NCI-H146 (cell line): ENCODE measurements at places on chromosomes 3 and 15.

DNA sequence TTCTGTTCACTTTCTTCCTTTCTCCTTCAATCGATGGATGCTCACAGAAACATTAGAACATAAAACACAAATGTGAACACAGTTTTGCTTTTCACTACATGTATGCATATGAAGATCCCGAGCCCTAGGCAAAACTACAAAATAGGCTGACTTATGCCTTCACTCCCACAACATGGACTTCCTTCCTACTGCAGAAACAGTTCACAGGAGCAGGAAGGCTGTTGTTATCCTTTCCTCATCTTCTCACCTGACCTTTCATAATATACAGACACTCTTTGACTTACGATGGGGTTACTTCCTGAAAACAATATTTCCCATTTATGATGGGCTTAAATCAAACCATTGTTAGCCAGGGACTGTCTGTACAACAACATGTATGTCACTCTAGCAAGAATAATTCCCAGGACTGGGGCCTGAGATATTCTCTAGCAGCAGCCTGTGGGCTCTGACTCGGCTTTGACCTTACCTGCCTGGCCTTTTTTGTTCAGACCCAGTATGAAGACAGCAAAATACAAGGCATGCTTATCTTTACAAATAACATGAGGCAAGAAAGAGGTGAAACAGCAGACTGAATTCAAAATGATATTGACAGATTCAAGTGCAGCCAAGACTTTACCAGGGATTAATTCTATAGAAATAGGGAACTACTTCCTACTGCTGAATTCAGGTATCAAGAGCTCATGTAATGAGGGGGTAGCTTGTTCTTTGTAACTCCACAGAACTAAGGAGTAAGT, 51.8 kb upstream of the PLXND1 start:
- DNase-seq = no peak

DNA sequence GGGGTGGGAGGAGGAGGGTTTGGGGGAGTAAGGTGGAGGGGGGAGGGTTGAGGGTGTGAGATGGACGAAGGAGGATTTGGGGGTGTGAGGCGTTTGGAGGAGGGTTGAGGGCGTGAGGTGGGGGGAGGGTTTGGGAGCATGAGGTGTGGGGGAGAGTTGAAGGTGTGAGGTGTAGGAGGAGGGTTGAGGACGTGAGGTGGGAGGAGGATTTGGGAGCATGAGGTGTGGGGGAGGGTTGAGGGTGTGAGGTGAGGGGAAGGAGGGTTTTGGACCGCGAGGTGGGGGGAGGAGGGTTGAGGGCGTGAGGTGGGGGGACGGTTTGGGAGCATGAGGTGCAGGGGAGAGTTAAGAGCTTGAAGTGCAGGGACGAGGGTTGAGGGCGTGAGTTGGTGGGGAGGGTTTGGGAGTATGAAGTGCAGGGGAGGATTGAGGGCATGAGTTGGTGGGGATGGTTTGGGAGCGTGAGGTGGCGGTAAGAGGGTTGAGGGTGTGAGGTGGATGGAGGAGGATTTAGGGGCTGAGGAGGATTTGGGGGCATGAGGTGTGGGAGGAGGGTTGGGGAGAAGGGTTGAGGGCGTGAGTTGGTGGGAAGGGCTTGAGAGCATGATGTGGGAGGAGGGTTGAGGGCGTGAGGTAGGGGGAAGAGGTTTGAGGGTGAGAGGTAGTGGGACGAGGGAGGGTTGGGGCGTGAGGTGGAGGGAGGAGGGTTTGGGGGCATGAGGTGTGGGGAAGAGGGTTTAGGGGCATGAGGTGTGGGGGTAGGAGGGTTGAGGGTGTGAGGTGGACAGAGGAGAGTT, 1.2 kb downstream of the MLF1 start:
- no peak for DNase-seq

GRCh38 chr3:35067750-35068149, 571.6 kb upstream of the ARPP21 start:
- DNase-seq = no peak

GRCh38 chr3:128946411-128946810, 47.5 kb downstream of the CFAP92 start:
- no peak for DNase-seq

GRCh38 chr15:77821188-77821958, 188.7 kb upstream of the LINGO1 start:
- DNase-seq = peak; percentile 62

- peak; percentile 25 for DNase-seq
Observed at GRCh38 chr15:40959331-40960141, 6.3 kb downstream of the CHAC1 start.

GRCh38 chr3:124229420-124229819, 237.5 kb upstream of the ROPN1 start:
- DNase-seq = no peak

DNA sequence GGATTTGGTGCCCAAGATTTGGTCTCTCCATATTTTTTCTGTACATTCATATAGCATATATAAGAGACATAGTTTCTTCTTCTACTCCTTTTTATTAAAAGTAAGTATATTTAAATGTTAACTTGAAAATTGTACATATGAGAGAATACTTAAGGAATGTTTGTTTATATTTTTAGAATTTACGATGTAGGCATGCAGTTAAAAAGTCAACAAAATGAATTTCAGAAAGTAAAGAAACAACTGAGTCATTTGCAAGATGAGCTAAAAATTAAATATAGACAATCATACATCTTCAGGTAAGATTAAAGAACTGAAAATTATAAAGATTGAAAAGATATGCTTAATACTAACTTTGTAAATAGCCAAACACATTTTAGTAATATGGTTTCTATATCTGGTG, 94.2 kb downstream of the LEKR1 start:
- DNase-seq = no peak

DNA sequence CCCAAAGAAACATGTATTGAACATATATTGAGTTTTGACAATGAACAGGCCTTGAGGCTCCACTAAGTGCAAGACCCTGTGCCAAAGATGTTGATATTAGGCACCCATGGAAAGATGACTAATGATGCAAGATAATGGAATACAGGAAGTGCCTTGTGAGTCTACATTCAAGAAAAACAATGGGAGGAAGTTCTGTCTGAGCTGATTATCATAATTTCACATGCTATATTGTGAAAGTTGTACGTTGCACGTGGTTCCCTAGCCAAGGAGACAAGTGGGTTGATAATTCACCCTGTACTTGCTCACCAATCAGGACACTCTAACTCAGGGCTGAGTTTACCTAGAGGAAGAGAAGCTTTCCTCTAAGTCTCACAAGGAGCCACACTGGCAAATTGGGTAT, 186.9 kb upstream of the STAC start:
- no peak for DNase-seq

DNA sequence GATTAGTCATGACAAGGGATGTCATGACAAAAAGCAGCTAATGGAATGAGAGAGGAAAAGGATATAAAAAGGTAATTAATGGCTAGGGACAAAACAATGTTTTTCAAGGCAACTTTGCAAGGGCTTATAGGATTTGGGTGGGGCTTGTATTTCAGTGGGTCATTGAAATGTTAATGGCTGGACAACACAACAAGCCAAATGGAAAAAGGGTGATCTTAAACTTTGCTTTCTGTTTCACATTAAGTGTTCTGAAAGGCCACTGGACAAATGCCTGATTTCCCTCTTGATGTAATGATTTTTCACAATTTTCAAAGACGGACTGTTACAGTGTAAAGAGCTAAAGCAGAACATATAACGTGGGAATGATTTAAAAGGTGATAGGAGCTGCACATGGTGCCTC, 345.0 kb downstream of the TUSC7 start:
- no peak for DNase-seq

- DNase-seq = no peak
Observed at GRCh38 chr3:4533489-4534443, 40.6 kb downstream of the ITPR1 start.

GRCh38 chr3:191263365-191263764, 64.3 kb downstream of the OSTN start:
- DNase-seq = no peak

DNA sequence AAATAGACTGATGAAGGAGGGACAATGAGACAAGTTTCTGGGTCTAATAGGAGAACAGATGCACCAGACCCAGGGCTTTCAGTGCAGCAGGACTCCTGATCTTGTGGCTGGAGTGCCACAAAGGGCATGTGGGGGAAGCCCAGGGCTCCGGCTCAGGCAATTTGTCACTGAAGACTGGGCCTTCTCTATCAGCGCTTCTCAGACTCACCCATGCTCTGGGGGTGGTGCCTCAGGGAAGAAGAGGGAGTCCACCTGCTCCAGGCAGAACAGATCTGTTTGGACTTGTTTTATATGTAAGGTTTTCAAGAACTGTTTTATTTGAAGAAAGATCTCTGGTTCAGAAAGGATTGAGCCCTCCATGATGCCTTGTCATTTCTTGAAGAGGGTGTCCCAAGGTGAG, 112.4 kb upstream of the TLE3 start:
- DNase-seq = no peak

- DNase-seq = no peak
Observed at GRCh38 chr15:65979316-65979715, 110.0 kb downstream of the RAB11A start.

DNA sequence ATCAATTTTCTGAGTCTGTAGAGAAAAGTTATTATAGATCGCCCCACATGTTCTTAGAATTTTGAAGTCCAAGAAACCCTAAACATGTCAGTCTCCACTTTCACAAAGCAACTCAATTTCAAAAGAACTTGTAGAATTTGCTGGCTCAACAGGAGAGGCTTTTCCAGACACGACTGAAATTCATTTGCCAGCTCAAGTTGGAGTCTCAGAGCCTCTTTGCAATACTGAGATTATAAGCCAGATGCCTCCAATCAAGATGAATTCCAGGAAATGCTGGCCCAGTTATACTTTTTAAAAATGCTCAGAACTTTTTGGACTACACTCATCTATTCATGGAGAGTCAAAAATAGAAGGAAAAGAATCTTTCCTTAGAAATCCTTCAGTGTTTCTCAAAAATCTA, 56.9 kb upstream of the NLGN1 start:
- no peak for DNase-seq

DNA sequence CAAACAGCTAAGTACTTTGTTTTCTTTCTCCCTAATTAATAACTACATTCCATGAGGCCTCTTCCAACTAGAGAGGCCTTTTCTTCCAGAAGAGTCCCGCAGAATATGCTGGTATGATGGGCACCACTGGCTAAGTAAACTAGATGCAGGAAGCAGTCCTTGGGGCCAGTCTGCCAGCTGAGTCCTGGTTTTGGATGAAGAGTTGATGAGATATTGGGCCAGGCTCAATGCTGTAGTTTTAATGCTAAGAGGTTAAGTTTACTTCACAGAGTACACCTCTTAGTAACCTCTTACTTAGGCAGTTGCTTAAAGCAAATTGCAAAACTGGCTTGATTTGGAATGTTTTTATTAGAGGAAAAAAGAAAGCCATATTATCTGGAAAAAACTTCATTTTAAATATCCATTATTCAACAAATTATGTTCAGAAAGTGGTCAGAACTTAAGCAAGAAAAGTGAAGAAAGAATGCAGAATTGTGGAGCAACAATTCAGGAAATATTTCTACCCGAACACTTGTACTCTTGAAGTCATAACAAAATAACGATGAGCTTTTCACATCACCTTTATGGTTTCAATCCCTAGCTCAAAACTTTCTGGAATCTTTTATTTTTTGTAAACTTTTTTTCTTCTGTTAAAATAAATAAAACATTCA, 178.4 kb upstream of the CDIN1 start:
- DNase-seq = no peak

DNA sequence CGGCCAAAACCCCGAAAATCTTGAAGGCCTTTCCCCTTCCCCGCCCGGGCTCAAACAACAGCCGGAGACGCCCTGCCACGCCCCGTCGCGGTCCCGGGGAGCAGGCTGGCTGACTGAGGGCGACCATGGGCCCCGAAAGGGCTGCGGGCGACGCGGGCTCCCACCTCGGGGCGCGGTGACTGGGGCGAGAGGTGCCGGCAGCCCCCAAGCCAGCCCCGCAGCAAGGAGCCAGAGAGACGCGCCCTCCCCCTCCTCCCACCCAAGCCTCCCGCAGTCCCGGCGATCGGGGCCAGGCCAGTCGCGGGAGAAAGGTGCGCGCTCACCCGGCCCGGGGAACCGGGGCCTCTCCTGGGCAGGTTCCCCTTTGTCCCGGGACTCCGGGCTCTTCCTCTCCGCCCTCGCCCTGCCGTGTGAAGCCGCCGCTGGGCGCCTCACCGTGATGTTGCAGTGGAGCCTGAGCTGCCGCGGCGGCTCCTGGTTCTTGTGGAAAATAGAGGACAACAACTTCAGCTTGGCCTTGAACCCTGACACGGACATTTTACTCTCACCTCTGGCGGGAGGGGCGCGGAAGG, 30.6 kb upstream of the ZSCAN2 start:
- no peak for DNase-seq

GRCh38 chr3:1275495-1275894, 182.7 kb downstream of the CNTN6 start:
- peak; percentile 1 for DNase-seq

GRCh38 chr15:100439514-100439913, 89.2 kb downstream of the CERS3 start:
- no peak for DNase-seq

- no peak for DNase-seq
Observed at GRCh38 chr15:79901958-79902357, 5.1 kb upstream of the MTHFS start.

DNA sequence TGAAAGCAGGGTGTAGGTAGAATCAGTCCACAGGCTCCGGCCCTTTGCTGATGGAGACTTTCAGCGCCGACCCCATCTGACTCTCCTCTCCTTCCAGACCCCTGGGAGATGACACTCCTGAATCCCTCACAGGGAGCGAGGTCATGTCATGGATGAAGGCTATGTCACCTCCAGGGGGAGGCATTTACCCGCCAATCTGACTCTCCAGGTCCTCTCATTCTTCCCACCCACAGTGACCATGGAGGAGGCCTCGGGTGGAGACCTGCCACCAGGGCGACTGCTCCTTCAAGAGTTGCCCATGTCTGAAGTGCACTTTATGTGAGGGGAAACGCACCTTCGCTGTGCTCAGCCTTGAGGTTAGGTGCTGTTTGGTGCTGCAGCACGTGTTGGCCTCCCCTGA, 112.7 kb downstream of the KLF13 start:
- DNase-seq = peak; percentile 34

- DNase-seq = no peak
Observed at GRCh38 chr15:71934446-71934845, 124.1 kb downstream of the NR2E3 start.

DNA sequence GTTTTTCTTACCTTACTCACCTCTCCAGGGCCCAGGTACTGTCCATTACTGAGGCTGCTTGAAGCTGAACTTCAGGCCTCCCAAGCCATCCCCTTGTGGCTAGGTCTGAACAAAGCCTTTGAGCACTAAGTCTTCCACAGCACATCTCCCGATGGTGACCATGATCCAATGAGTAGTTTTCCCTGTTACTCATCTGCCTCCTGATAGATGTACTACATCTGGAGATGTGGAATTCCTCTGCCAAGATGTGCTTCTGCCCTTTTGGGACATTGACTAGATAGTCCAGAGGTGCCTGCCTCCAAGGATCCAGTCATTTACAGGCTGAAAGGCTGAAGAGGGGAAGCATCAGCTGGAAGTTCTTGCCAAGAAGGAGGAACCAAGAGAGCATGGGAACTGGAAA, 28.9 kb upstream of the SLC35G2 start:
- no peak for DNase-seq

DNA sequence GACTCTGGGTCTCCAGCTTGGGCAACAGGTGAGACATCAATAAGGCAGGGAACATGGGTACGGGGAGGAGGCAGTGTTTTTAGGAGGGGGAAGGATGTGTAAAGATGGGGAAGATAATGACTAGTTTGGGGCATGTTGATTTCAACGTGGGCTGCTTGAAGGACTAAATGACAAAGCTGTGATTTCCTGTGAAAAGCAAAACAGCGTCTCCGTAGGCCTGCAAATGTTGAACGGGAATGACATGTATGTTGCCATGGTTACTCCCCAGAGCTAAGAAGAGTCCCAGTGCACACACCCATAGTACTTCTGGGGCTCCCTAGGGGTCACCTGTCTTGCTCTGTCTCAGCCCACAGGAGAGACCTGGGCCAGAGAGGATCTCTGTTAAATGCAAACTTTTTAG, 71.3 kb upstream of the ETV5 start:
- no peak for DNase-seq
